ENCODE measurements at places on chromosomes 5 and 9.

- DNase-seq, result no peak
Observed at GRCh38 chr9:130201974-130202373, 29.8 kb downstream of the NCS1 start.

DNA sequence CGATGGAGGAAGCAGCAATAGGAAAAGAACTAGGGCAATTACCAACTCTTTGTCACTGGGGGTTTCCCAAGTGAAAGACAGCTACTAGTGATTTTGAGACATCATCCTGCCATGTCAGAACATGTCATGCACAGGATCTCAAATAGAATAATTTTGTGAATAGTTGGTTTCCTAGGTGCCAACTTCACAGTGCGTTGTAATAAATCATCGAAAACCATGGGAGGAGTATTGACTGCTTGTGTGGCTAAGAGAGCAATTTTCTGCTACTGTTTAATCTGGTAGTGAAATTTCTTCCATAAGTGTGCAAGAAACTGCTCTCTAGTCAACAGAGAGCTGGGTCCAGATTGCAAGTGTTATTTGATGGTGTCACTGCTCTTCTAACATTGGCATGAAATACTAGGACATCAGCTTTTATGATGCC lies 168.6 kb downstream of the NNT start:
- no peak for DNase-seq

DNA sequence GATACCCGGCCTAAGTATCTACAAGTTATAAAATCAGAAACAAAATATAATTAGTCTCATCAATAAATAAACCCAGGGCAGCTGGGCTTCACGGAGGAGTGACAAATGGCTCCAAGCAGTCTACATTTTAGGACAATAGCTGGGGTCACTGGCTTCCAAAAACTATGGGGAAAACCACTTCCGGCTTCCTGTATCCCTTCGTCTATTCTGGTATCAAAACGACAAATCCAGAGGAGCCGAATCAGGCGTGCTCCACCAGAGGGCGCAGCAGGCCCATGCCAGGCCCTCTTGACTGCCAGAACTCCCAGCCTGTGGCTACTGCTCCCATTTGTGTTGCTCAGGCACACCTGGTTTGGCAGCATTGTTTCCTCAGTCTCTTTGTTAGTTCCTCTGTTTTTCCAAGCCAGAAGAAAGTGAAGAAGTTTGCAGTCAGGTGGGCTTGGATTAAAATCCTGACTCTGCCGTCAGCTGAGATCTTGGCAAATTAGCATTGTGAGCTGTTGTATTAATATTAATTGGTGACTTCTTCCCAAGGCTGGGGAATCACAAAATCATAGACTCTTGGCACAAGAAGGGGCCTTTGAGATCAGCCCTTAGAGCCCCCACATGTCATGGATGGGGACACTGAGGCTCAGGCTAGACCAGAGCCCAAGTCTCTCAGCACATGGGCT lies 11.6 kb upstream of the RAB14 start:
- peak; percentile 97 for DNase-seq

GRCh38 chr5:173858670-173859407 lies 29.3 kb upstream of the CPEB4 start:
- DNase-seq, result no peak

DNA sequence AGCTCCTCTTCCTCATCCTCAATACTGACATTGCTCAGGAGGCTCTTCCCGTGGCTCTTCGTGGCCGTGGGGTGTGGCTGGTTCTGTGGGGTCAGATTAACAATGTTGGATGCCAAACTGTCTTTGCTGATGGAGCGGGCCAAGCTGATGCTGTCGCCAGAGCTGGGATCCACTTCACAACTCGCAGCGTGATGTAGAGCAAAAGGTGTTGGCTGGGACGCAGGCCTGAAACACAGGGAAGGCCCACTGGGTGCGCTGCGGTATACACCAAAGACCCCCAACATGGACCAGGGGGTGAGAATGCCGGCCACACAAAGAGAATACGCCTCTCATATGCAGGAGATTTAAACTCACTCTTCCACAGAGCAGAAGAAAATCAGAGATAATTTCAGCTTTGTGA lies 84.3 kb downstream of the CAMSAP1 start:
- no peak for DNase-seq

GRCh38 chr5:168372356-168372946 lies 81.0 kb downstream of the WWC1 start:
- no peak for DNase-seq

DNA sequence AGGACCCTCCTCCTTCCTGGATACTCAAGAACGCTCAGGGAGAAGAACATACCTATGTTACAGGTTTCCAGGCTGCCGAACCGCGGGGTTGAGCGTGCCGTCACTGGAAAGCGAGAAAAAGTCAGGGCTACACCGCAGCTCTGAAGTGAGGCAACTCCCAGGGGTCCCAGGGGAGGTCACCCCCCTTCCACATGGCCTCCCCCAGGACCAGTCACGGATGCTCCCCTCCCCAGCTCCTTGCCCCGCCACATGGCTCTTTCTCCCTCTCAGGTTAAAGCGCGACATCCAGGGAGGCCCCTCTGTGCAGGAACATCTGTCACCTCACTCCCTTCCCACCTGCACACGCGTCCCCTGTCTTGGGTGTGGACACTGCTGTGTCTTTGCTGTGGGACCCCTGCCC lies 44.0 kb upstream of the ZNF354A start:
- DNase-seq, result no peak

Measured in esophagus muscularis mucosa (tissue), 4 donors.